Stimulated activated CD4-positive, alpha-beta T cell treated with anti-CD3 and anti-CD28 coated beads, Interleukin-12 subunit alpha, Interleukin-12 subunit beta, amount 100 ng/mL, for 48 hours (primary cell): ENCODE measurements at places on chromosomes 13 and 19.

DNA sequence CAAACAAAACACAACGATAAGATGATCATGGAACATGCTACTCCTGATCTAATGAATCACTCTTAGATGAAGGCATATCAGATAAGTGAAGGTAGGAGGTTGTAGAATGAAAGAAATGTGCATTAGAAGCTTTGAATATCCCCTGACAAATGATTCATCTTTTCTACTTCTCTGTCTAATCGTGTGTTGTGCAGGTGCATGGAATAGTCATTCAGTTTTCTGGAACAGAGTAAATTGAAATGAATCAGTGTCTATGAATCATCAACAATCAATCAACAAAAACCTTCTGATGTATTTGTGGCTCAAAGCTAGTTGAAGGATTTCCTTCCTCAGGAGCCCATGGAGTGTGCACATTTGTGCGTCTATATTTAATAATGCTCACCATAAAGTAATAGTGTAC is 1290.4 kb upstream of the PCDH20 start:
- DNase-seq = no peak

DNA sequence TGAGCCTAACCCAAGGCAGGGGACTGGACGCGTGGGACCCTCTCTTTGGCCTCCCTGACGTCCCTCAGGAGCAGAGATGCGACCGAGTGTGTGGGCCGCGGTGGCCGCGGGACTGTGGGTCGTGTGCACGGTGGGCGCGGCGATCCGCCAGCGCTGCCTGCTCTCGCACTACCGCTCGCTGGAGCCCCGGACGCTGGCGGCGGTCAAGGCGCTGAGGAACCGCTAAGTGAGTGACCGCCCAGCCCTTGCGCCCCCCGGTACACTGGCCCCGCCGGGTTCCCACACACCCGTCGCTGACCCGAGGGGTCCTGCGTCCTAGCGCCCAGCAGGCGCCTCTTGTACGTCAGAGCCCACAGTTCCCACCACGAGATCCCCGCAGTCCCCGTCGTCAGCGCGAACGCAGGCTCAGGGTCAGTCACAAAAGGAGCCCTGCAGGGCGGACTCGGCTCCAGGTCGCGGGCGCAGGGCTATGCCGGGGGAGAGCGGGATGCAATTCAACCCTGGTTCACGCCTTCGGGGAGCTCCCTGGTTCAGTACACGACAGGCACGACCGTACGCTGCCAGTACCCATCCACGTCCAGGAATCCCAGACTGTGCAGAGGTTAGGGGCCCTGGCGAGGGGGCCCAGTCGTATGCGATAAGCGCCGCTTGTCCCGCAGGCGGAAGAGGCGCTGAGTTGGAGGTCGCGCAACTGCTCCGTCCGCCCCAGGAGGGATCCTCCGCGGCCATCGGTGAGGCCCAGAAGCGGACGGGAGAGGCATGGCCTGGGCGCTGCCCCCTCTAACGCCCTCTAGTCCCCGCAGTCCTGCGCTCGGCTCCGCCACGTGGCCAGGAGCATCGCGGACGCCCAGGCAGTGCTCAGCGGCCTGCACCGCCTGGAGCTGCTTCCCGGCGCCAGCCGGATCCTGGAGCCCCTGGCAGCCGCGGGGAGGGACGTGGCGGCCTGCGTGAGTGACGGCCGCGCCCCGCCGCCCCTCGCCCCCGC is 3.6 kb upstream of the IFNL2 start:
- DNase-seq = no peak

- no peak for DNase-seq
Observed at GRCh38 chr19:10766671-10767201, 48.9 kb downstream of the DNM2 start.

GRCh38 chr13:105638426-105638825 is 897.0 kb downstream of the EFNB2 start:
- no peak for DNase-seq

GRCh38 chr13:39602277-39602613 is 748 bp downstream of the LHFPL6 start:
- DNase-seq = no peak

- no peak for DNase-seq
Observed at GRCh38 chr13:38283346-38283745, 66.3 kb upstream of the UFM1 start.

DNA sequence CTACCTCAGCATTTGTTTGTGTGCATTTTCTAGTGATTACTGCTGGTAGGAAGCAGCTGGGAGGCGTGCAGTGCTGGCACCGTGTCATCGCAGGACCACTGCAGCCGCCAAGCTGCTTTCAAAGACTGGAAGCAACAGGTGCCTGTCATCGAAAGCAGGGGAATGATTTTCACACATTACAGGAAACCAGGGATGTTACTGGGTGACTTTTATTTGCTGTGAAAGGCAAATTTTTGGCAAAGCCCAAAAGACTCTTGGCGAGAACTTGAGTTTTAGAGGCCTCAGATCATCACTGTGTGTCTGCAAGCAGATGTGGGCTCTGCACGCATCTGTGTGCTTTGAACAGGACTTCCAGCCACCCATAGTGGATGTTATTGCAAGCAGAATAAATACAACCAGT is 176.4 kb downstream of the FLT1 start:
- DNase-seq = no peak

GRCh38 chr13:49690133-49690994 is 922 bp downstream of the EBPL start:
- no peak for DNase-seq

- DNase-seq = no peak
Observed at GRCh38 chr19:5035793-5036697, 67.1 kb downstream of the KDM4B start.

- DNase-seq = no peak
Observed at GRCh38 chr13:51576754-51577153, 7.5 kb upstream of the WDFY2 start.

GRCh38 chr19:35249848-35250711 is 1.3 kb downstream of the LSR start:
- DNase-seq = no peak

- DNase-seq = no peak
Observed at GRCh38 chr13:39451860-39452301, 151.1 kb downstream of the LHFPL6 start.

- no peak for DNase-seq
Observed at GRCh38 chr13:28099396-28100149, 803 bp downstream of the FLT3 start.

DNA sequence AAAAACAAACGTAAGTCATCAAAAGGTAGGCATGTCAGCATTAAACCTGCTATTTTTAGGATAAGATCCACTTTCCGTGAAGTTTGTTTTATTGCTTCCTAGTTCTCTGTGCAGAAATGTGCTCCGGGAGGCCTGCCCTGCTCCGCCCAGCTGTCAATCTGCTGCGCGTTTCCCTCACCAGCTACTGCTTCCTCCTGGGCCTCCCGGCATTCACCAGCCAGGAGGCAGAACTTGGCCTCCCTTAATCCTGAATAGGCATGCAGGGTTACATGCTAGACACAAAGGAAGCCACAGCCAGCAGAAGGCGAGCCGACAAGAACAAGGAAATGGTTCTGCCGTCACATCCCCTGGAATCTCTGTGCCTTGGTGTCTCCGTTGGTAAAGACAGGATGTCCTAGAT is 386.2 kb downstream of the IRS2 start:
- no peak for DNase-seq

DNA sequence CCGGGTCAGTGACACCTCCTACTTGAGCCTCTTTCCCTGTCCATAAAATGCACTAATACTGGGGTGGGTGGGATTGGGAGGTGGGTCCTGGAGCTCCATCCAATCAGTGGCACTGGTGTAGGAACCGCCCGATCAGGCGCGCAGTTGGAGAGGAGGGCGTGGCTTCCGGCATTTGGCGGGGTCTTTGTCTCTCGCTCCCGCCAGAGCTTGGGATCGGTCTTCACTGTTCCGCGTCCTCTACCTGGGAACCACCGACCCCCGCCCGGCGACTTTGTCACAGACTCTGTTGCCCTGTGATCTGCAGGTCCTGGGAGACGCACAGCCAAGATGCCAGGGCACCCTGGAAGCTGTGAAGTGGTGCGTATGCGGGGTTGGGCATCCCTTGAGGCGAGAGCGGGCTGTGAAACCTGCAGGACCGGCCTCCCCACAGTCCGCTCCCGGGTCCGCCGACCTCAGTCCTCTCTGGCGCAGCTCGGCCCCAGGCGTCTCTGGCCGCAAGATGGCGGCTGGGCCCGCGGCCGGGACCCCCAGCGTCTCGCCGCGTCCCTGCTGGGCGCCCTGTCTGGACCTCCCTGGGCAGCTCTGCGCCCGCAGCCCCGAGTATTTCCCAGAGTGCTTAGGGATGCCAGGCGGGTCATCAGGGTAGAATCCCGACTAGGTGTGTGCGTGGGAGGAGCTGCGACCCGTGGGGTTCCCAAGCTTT is 41.6 kb upstream of the ZNF730 start:
- DNase-seq = no peak

- no peak for DNase-seq
Observed at GRCh38 chr13:98143157-98143553, 261 bp downstream of the FARP1 start.

- no peak for DNase-seq
Observed at GRCh38 chr19:29385191-29385795, 140.5 kb upstream of the VSTM2B start.

GRCh38 chr19:51916167-51916566 is 11.1 kb upstream of the ZNF613 start:
- DNase-seq = no peak

- DNase-seq = no peak
Observed at GRCh38 chr13:98208606-98209005, 31.5 kb upstream of the RNF113B start.

GRCh38 chr19:42024622-42025111 is 30.6 kb upstream of the ATP1A3 start:
- DNase-seq = no peak

DNA sequence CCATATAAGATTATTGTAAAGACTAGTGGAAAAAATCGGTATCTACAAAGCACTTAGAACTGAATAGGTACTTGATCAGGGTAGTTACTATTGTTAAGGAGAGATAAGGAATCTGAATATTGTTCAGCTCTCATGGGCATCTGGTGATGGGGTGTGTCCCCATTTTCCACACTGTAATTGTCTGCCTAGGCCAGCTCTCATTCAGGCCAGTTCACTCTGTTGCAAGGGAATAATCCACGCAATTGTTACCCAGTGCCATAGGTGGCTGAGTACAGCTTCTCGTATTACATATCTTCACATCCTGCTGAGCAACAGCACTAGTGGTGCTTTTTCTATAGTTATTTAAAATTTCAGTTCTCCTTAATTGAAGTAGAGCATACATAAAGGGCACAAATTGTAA is 45.6 kb upstream of the C13orf42 start:
- DNase-seq = no peak

DNA sequence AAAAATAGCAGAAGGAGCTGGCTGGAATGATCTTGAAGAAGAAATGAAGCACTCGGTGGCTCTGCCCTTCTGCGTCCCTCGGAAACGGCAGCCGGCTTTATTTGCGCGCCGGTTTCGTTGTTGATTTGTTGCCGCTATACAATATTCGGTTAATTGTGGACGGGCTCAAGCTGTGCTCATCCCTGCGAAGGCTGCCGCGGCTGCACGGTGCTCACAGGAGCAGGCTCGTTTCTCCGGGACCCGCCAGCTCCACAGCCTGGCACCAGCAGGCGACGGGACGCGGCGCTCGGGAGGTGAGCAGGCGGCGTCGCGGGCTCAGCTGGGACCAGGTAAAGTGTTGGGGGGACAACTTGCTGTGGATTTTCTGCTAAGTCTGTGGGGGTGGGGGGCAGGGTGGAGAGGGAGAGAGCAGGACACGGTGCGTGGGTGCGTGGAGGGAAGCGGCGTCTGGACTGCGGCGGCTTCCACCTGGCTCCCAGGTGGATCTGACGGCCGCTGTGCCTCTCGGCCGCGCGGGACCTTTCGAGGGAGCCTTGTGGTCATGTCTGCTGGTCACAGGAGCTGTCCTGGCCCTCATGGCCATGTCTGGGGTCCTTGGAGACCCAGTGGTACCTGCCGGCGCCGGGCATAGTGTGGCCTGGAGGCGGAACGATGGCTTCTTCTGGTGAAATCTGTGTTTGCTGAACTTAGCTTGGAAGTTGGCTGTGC is 90.9 kb downstream of the TEX29 start:
- DNase-seq = no peak

GRCh38 chr13:45683701-45684100 is 18.4 kb upstream of the CBY2 start:
- no peak for DNase-seq

DNA sequence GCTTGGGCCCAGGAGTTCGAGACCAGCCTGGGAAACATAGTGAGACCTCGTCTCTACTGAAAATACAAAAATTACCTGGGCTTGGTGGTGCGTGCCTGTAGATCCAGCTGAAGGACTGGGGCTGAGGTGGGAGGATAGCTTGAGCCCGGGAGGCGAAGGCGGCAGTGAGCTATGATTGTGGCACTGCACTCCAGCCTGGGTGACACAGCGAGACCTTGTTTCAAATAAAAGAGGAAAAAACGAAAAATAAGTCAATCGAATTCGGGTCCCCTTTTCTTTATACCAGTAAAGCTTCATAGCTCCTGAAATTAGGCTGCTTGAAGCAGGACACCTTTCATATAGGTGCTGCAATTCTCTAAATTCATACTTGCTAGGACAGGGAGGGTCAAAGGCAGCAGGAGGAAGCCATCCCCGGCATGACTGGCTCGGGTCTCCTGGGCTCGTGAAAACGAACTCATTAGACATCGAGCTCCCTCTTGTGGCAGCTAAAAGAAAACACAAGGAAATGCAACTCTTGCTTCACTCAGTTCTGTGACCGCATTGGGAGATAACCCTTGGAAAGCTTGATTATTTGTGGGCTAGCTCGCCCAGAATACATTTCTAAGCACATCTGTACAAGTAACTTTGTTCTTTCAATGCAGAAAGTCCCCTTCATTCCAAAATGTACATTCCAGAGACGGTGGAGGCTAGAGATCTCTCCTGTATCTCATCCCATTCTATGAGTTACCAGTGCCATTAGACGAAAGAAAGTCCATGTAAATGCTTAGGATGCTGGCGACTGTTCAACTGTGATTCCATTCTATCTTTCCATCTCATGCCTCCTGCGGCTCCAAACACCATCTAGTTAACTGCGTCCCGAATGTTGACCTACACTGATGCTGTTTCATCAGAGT is 16.8 kb downstream of the FPR2 start:
- DNase-seq = peak; percentile 55

DNA sequence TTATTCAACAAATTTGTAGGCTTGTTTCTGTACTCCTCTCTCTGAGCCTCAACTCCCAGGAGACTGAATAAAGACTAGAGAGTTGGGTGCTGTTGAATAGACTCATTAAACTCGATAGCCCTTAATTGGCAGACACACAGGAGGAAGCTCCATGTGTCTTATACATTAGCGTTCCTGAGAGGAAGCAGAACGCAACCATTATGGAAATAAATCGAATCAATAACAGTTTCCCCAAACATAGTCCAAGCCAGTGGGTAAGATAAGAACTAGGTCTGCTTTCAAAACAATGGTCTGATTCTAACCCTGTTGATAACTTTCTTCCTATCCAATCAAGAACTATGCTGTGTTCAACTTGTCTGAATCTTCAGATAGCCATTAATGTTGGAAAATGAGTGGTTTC is 118.1 kb upstream of the FNDC3A start:
- no peak for DNase-seq

GRCh38 chr19:46390866-46391265 is 22.5 kb downstream of the CCDC8 start:
- no peak for DNase-seq

DNA sequence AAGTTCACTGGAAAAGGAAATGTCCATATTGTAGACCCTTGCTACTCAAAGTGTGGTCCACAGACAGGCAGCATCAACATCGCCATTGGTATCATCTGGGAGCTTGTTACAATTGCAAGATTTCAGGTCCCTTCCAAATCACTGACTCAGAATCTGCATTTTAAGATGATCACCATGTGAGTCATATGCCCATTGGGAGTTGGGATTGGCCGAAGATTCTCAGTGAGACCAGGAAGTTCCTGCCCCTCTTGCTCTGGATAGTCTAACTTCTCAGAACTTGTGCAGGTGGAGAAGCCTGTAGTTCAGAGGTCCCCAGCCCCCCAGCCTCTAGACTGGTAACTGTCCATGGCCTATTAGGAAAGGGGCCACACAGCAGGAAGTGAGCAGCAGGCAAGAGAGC is 48.9 kb upstream of the URAD start:
- DNase-seq = no peak
